Activated naive CD4-positive, alpha-beta T cell treated with anti-CD3 and anti-CD28 coated beads, Interleukin-2, amount 50 U/mL, for 72 hours (primary cell): ENCODE measurements at places on chromosomes 11 and 22. TPM values are rescaled to one million over a fixed set of nuclear protein-coding genes. Genes with fewer than 3 reads are reported as not detected.

DNA sequence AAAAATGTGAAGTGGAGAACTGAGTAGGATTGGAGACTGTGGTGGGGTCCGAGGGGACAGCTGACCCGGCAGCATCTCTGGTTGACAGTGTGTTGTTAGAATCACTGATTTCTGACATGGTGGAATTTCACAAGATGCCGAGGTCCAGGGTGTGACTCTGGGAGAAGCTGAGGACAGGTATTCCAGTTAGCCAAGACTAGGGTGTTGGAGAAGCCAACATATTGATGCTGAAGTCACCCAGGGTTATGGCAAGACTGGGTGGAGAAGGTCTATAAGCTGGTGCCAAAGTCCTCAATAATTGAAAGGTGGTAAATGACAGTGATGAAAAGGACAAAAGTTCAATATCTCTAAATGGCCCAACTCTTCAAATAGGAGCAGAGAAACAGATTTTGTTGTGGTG is 86.1 kb downstream of the ME3 start:
- no peak for DNase-seq

- DNase-seq, result no peak
Measured at GRCh38 chr11:85232559-85232958, 394.6 kb downstream of the DLG2 start.

Gene PARVA
- total RNA-seq, result not detected

Gene OR51E2
- not detected for total RNA-seq
